ENCODE measurements at places on chromosomes 4 and X. TPM values are rescaled to one million over a fixed set of nuclear protein-coding genes. Genes with fewer than 3 reads are reported as not detected.

Gene MAPK10
- total RNA-seq: 0.20 TPM

Gene FRG2
- not detected for total RNA-seq

Gene TADA2B
- total RNA-seq: 12.0 TPM

Gene SLC49A3
- total RNA-seq: 1.1 TPM

Gene CXorf49B
- total RNA-seq: not detected

Gene CCKAR
- total RNA-seq: not detected

Gene POU4F2
- total RNA-seq: not detected

Gene TCEAL5
- not detected for total RNA-seq

Gene PROM1
- 0.07 TPM for total RNA-seq

Gene TCEAL6
- total RNA-seq: not detected

Gene NKX1-1
- not detected for total RNA-seq

Data from pulmonary artery endothelial cell (primary cell).